ENCODE measurements at places on chromosomes 2 and 18.

- DNase-seq, result no peak
Observed at GRCh38 chr2:78293768-78294167, 731.7 kb upstream of the REG3G start.

GRCh38 chr2:105644174-105644980 is 100.3 kb upstream of the NCK2 start:
- DNase-seq, result peak; percentile 20

DNA sequence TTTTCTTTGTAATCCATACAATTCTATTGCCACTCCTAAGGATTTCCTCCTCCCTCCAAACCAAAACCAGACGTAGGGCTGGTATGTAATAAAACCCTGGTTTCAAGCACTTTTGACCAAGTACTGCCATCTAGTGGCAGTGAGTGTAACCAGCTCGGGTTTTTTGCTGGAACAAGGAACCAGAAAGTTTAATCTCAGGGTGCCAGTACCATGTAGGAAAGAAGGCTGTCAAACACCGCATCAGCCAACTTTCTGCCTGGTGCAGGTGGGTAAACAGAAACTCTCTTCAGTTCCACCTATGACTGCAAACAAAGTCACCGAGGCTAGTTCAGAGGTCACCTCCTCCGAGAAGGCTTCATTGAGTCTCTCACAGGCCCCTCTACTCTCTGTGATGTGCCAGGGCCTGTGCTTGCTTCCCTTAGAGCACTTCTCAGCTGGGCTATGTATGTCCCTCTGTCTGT is 10.2 kb upstream of the THNSL2 start:
- peak; percentile 87 for DNase-seq

DNA sequence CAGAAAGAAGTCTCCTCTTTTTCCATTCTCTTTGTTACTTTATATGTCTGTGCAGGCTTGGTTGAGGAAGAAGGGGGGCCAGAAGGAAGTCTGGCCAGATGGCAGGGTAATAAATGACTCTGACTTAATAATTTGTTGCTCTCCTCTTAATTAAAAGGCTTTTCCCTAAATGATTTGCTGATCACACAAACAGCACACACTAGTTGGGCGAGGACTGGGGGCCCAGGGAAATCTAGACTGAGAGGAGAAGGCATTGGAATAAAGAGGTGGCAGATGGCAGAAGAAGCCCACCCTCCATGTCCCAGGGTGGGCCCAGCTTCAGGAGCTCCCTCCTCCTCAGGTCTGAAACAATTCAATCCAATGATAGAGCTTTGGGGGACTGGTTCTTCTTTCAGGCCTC is 12.7 kb upstream of the SMARCAL1 start:
- DNase-seq, result no peak

Measured in foreskin fibroblast (primary cell).